ENCODE measurements at places on chromosomes 7 and 10.

GRCh38 chr7:47357361-47357760 lies 224.6 kb downstream of the TNS3 start:
- no peak for DNase-seq

DNA sequence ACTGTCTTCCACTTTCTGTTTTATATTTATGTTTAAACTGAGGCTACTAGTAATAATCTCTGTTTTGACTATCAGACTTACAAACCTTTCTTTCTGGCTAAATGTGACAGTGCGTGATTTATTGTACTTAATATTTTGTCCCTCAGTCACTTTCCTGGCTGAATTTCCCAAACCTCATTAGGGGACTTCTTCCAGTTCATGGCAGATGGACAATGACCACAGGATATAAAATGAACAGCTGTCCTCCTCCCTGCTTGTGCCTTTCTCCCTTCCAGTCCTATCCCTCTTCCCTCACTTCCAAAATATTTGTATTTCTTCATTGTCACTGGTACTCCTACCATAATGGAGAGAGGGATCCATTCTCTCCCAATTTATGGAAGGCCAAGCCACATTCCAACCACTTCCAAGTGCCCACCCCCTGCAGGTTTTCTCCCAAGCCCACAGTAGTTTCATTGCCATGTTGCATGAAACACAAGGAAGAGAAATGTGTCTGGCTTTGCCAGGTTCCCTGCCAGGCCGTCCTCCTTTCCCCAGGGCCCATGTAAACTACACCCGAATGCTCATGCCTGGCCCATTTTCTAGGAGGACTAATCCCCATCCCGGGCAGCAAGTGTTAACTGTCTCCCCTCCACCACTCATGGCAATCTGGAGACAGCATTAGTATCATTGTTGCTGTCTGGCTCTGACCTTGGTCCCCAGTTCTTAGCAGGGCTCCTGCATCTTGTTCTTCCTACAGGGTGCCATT lies 269.5 kb upstream of the SLC26A5 start:
- no peak for DNase-seq

GRCh38 chr7:46321556-46322205 lies 400.6 kb upstream of the IGFBP3 start:
- no peak for DNase-seq

DNA sequence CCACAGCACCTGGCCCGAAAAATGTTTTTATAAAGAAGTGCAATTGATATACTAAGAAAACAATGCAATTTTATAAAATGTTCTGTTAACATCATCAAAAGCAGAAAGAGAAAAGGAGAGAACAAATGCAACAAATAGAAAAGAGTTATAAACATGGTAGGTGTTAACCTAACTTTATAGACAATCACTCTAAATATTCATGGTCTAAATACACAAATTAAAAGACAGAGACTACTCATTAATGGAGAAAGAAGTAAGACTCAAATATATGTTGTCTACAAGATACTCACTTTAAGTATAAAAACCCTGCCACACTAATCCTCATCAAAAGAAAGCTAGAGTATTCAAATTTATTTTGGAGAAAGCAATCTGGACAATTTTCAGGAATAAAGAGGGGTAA lies 425.3 kb upstream of the ANKRD30A start:
- DNase-seq: no peak

GRCh38 chr10:127196282-127197153 lies at the start of gene INSYN2A:
INSYN2A (minus strand) TSS chr10:127196591; CDS start chr10:127176395, 20,196 bp downstream.
- DNase-seq: peak; percentile 84

- no peak for DNase-seq
Observed at GRCh38 chr10:103491729-103492364, 1.7 kb upstream of the NEURL1 start.

DNA sequence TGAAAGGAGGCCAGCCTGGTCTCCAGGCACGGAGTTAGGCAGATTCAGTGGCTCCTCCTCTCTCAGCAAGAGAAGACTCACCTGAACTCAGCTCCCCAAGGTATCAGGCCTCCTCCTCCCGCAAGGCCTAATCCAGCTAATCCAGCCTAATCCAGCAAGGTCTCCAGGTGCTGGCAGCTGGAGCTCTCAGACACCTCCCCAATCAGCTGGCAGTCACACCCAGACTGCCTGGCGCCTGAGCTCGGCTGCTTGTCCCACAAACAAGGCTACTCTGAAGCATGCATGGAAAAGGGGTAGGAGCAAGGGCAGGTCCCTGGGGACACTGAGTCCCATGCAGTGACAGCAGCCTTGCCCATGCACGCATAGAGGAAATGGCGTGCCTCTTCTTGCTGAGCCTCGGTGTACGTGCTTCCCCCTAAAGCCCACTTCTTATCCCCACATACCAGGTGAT lies 3.3 kb upstream of the OPN4 start:
- DNase-seq: peak; percentile 73

GRCh38 chr10:54843932-54844331 lies 42.9 kb upstream of the PCDH15 start:
- DNase-seq: no peak

DNA sequence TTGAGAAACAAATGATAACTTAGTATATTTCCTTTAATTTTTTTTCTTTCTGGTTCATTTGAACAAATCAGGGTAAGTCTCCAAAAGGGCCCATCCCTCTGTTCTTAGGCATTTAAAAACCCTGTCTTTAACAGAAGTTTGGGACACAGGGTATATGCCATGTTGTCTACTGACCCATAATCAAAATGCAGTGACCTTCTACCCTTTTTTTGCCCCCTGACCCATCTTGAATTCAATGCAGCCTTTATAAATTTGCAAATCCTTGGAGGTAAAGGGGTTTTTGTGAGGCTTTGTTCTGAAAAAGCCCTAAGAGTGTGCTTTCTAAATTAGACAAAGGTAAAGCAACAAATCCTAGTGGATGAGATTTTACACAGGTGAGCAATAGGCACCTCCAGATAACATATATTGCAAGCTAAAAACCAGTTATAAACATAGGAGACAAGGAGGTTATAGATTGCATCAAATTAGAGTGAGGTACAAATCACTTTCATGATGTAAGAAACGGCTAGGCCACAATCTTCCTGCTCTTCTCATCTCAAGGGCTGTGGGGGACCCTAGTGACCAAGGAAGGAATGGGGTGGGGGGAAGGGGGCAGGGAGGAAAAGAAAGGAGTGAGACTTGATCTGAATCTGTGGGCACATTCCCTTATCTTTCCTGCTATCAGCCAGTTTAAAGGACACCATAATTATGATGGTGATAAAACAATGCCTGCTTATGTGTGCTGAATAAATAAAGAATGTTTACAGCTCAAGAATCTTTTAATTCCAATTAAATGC lies 2.7 kb downstream of the SKIDA1 start:
- no peak for DNase-seq

- DNase-seq: no peak
Observed at GRCh38 chr7:118306771-118307170, 82.3 kb downstream of the ANKRD7 start.

GRCh38 chr10:116151076-116151475 lies 121.9 kb downstream of the GFRA1 start:
- no peak for DNase-seq

DNA sequence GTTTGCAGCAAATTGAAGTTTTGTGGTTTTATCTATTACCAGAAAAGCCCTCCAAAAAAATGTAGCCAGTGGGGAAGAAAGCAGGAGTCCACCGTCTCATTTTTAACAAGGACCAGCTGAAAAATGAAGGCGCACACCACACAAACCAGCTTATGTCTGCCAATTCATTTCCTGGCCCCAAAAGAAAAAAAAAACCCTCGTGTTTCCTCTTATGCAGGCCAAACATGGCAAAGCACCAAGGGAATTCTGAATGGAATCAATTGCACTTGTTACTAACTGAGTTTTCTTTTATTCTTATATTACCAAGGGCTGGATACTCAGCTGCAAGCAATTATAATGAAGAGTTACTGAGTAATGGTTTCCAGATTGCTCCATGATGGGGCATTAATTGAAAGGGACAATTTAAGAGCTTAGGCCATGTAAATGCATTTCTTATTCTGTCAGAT lies 428.3 kb upstream of the NPVF start:
- no peak for DNase-seq

- DNase-seq: no peak
Observed at GRCh38 chr7:43761938-43762692, 3.6 kb downstream of the BLVRA start.

DNA sequence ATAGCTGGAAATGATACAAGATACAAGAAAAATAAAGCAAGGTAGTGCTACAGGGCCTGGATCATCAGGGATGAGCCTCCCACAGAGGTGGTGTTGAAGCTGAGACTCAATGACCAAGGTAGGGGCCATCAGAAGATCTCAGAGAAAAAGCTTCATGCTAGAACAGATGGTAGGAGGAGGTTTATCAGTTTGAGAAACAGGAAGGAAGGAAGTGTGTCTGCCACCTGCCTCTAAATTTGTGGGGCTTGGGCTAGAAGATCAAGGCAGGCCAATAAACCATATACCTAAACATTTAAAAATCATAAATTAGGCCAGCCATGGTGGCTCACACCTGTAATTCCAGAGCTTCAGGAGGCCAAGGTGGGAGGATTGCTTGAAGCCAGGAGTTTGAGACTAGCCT lies 410.8 kb upstream of the PRKCQ start:
- no peak for DNase-seq

- DNase-seq: no peak
Observed at GRCh38 chr7:82194016-82194643, 249.4 kb downstream of the CACNA2D1 start.

- no peak for DNase-seq
Observed at GRCh38 chr7:44372560-44373417, 47.4 kb upstream of the CAMK2B start.

- DNase-seq: peak; percentile 77
Observed at GRCh38 chr10:2610946-2611345, 456.4 kb upstream of the PFKP start.

- no peak for DNase-seq
Observed at GRCh38 chr10:15225511-15225910, 57.0 kb upstream of the NMT2 start.

DNA sequence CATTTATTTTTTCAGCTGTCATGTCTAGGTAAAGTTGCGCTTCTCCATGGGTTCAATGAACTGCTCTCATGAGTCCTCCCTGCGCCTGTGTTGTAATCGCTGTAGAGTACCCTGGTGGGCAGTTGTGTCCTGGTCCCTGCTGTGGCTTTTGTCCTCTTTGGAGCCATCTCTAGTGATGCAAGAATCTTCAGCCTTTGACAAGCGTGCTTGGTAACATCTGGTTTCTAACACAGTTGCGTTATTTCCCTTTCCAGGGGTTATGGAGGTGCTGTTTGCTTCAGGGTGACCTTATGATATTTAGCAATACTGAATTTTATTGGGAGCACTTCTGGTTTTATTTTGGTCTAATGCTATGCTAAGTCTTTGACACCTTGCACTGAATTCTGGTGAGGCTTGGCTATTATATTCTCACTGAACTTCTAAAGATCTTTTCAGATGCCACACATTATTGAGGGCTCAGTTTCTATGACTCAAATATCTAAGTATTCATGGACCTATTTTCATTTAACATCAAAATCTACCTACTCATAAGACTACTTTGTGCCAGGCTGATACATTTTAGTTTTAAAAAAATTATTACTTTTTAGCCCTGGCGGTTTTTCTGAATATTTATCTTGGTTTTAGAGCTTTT lies 88.6 kb downstream of the FANK1 start:
- no peak for DNase-seq

DNA sequence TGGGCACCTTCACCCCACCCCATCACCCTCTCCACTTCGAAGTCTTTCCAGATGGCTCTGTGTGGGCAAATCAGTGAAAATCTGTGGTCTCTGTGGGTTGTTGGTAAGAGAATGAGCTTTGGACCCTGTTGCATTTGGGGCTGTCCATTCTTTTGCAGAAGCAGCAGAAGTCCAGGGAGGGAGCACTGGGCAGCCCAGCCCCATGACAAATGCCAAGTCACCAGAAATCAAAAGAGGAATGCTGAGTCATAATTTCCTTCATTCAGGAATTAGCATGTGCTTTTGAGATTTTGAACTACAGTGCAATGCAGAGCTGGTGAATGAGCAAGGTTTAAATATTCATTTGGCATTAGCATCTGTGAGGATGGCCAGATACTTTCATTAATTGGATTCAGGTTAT lies 556.2 kb downstream of the LRMDA start:
- DNase-seq: no peak

GRCh38 chr7:80002865-80003264 lies 131.8 kb upstream of the GNAI1 start:
- no peak for DNase-seq

DNA sequence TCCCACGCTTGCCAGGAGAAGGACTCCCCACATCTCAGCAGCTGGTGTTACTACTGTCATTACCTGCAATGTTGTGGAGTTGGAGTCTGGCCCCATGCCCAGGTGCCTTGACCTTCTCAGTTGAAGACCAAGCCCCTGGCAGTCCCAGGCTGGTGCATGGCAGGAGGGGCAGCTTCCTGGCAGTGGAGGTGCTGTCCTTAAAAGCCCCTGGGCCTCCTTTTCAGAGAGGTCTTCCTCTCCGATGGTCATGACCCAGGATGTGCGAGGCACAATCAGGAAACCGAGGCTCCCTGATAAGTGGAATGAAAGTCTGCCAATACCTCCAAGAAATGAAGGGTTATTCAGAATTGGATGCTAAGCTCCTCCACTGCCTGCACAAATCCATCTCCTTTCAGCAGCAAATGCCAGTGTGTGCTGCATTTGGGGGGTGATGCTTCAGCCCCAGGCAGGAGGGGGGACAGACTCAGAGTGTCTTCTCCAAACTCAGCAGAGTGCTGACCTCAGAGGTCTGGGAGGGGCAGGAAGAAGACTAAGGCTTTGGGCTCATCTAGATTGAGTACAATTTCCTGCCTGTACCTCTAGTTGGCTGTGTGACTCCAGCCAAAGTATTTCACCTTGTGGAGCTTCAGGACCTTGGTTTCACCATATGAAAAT lies 97.0 kb upstream of the DDC start:
- DNase-seq: no peak

GRCh38 chr7:142654398-142654797 lies 94.9 kb upstream of the PRSS1 start:
- DNase-seq: no peak

DNA sequence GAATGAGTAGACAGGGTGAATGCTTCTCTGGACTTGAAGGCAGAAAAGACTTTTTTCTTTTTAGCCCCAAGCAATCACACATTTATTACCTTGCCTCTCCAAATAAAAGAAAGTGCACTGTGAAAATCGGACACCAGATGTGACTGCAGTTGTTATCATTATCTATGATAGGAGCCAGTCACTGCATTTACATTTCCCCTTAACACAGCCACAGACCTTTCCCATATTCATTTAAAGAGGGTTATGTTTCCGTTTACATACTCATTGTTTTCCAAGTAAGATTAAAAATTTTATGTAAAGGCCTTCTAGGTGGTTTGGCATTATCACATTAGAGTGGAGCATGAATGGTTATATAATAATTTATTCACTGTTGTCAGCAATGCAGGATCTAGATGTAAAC lies 586.8 kb downstream of the SORCS1 start:
- no peak for DNase-seq

GRCh38 chr10:61702584-61702983 lies 39.9 kb downstream of the CABCOCO1 start:
- no peak for DNase-seq

GRCh38 chr10:79351332-79351731 lies 4.1 kb downstream of the PPIF start:
- DNase-seq: no peak

DNA sequence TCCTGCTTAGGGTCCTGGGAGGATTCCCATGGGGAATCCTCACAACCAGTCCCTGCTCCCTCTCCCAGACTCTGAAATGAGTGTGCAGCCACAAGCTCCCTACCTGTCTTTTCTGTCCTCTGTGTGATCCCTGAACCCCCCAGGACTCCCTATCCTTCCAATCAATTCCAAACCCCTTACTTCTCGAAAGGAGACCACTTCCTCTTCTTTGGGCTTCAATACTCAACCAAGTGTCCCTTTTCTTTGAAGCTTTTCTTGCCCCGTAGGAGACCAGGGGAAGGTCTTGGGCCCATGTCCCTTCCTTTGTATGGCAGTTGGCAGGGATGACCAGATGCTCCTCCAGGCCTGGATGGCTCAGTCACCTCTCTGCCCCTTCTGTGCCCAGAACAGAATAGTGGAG lies 1.7 kb downstream of the AEBP1 start:
- no peak for DNase-seq

All from D341Med (cell line).